ENCODE measurements at places on chromosomes 16 and 17. TPM values are rescaled to one million over a fixed set of nuclear protein-coding genes. Genes with fewer than 3 reads are reported as not detected.

GRCh38 chr16:23258919-23259237 is 43.2 kb upstream of the SCNN1B start:
- DNase-seq: no peak

KCNH6 gene
- not detected for polyA plus RNA-seq

MMP15 gene
- 10.3 TPM for polyA plus RNA-seq

CRHR1 gene
- not detected for polyA plus RNA-seq

CLEC19A gene
- polyA plus RNA-seq: 0.58 TPM

TBC1D3K gene
- polyA plus RNA-seq: not detected

HS3ST3A1 gene
- not detected for polyA plus RNA-seq
